ENCODE measurements at places on chromosomes 5 and 9. TPM values are rescaled to one million over a fixed set of nuclear protein-coding genes. Genes with fewer than 3 reads are reported as not detected.
A peak's percentile ranks its signal among the peaks of the same experiment; 100 is the strongest.

- no peak for DNase-seq
- H3K27me3 ChIP-seq = no peaks in the 10 kb centered on the region
- H3K4me3 ChIP-seq = no peak overlapping the region
- H3K27ac ChIP-seq = no peak overlapping the region
- H3K36me3 ChIP-seq = no peaks in the 10 kb centered on the region
These were observed 59.4 kb upstream of the TNFSF8 start for GRCh38 chr9:114989600-114990410.

DNA sequence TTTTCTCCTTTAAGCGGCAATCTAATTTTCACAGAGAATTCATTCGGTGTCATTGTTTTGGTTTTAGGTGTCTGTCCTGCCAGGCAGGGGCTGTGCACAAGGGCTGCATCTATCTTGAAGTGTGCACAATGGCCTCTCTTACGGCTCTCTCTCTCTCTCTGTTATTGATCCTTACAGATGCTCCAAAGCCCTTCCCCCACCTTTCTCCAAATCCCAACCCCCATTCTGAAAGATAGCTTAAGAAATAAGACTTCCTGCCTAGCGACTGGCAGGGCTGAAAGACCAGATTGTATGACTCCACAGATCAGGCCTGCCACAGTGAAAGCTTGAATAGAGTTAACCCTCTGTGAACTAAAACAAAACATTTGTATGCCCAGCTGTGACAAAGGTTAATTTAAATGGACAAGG lies 86.5 kb upstream of the NR5A1 start:
- no peaks in the 10 kb centered on the region for H3K27me3 ChIP-seq
- DNase-seq = peak; percentile 77
- H3K36me3 ChIP-seq = no peaks in the 10 kb centered on the region
- H3K27ac ChIP-seq = peak overlapping the region; percentile 93

DNA sequence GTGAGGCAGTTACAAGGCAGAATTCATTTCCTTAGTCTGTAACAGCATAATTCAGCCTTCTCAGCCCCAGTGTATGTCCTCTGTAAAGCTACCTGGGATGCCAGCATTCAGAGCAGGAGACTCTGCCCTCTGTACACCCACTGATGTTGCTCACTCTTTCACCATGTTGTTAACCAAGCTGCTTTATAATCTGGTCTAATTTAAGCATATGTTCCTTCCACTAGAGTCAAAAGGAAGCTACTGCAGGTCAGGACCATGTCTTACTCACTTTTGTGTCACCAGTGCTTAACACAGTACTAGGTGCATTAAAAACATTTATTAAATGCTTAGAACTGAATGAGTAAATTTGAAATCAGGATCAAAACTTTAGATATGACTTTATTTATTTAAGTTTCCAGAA lies 185.6 kb downstream of the FBXL17 start:
- H3K27me3 ChIP-seq = no peaks in the 10 kb centered on the region
- no peak overlapping the region for H3K4me3 ChIP-seq
- H3K4me1 ChIP-seq = no peaks in the 10 kb centered on the region
- no peaks in the 10 kb centered on the region for H3K36me3 ChIP-seq
- H3K27ac ChIP-seq = no peak overlapping the region
- no peak for DNase-seq

DNA sequence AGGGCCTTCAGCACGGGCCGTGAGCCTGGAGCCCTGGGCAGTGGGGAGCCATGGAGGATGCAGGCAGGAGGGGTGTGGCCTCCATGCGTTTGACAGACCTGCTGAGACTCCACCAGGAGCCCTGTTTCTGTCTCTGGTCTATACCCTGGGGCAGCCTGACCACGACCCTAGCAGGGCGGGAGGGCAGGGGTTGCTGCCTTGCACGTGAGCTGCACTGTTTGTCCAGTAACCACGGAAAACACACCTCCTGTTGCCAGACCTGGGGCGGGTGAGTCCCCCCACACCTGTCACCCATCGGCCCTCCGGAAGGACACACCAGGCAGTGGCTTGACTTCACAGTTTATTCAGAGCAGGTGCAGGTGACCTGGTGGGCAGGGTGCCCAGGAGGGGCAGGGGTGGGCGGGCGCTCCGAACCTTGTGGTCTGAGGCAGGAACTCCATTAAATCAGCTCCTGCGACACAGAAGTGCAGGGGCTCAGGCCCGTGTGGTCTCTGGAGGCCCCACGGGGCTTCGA lies 3.9 kb downstream of the LCN8 start:
- no peak for DNase-seq
- no peak overlapping the region for H3K4me3 ChIP-seq
- H3K27ac ChIP-seq = no peak overlapping the region
- no peaks in the 10 kb centered on the region for H3K27me3 ChIP-seq
- H3K36me3 ChIP-seq = no peaks in the 10 kb centered on the region
- no peaks in the 10 kb centered on the region for H3K4me1 ChIP-seq

DNA sequence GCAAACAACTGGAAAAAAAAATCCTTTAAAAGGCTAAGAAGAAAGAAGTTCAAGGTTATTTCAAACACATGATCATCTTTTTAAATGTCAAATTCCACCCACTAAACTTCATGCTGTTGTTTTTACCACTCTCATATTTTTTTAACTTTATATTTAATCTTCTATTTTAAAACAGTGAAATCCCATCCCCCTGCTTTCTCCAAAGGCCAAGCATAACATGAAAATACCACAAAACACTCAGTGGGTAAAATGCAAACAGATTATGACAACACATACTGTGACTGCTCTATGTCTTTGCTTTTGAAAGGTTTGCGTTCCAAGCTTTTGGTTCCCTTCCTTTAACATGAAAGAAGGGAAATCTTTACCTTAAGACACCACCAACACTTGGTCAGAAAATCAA lies 127.6 kb downstream of the SNCAIP start:
- H3K4me3 ChIP-seq = no peak overlapping the region
- H3K27me3 ChIP-seq = no peaks in the 10 kb centered on the region
- no peaks in the 10 kb centered on the region for H3K36me3 ChIP-seq
- no peak for DNase-seq

DNA sequence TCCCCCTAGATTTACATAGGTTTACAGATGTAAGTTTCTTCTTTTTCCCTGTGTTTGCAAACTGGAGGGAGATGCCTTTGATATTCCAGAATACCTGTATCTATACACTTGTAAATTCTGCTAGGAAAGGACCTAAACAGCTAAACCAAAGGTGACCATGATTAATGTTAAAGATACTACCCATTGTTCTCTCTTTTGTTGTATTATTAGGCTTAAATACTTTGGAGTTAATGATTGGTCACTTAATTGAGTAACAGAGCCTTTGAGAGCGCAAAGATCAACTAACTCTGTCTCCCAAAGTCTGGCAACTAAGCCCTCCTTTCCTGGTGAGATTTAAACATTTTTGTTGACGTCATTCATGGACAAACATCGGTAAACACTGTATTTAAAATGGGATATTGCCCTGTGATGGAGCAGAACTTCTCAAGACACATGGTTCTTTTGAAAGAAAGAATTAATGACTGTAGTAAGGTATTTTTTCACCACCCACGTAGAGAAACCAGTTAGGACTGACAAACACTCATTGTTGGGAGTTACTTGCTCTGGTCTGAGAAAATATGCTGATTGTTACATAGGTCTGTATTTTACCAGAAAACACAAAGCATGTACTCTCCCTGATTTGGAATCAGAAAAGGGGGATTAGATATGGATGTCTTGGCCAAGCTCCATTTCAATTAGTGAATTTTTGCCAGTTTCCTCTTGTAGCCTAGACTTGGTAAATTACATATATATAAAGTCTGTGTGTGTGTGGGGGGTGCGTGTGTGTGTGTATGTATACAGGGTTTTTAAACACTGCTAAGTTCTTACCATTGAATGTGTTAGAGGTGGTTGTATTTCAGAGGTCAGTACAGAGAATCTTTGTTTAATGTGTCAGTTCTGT lies 4.6 kb downstream of the VCAN start:
- H3K4me1 ChIP-seq = peaks cover 3% of the 10 kb centered on the region
- H3K27ac ChIP-seq = no peak overlapping the region
- H3K27me3 ChIP-seq = no peaks in the 10 kb centered on the region
- DNase-seq = no peak
- peaks cover 10% of the 10 kb centered on the region for H3K36me3 ChIP-seq

DNA sequence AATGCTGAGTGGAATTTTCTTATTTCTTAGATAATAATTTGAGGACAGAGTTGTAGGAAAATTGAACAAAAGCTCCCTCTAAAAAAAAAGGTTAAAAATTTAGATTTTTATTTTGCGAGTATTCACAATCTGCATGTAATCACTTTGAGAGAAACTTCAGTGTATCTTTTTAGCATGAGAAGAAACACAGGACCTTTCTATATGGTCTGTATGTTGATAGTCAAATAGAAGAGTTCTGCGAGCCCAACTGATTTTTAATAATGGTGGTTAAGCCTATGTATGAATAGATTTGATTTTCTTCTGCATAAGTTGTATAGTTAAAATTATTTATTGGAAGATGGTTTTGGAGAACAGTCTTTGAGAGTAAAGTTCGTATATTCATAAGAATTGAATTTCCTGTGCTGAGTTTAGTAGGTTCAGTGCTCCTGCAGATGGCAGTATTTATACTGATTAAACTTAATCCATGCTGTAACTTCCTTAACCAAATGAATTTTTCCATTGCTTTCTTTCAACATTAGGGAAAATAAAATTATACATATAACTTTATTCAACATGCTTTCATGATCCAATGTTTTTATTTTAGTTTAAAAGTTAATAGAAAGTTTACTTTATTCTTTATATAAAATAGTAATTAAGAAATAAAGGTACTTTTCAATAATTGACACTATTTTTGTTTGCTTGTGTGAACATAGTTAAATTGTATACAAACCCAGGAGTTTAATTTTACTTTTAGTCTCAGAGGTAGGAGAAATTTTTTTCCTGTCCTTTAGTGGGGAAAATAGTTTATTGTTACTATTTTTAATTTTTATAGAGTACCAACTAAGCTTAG lies 19.6 kb downstream of the TCERG1 start:
- no peaks in the 10 kb centered on the region for H3K4me1 ChIP-seq
- no peak overlapping the region for H3K4me3 ChIP-seq
- DNase-seq = no peak
- no peak overlapping the region for H3K27ac ChIP-seq
- peaks cover 90% of the 10 kb centered on the region for H3K36me3 ChIP-seq

MYOZ3 gene
- 15.8 TPM for total RNA-seq

PCDHGB7 gene
- total RNA-seq = 19.3 TPM

TLX3 gene
- total RNA-seq = not detected

INSL4 gene
- total RNA-seq = not detected

TXNDC8 gene
- not detected for total RNA-seq

FRMPD1 gene
- 0.55 TPM for total RNA-seq

ZFP37 gene
- total RNA-seq = 3.6 TPM

ZNF883 gene
- 14.8 TPM for total RNA-seq

TTC23L gene
- total RNA-seq = 3.0 TPM

All from endodermal cell (in vitro differentiated cells).